Activated CD4-positive, alpha-beta T cell treated with anti-CD3 and anti-CD28 coated beads, Interleukin-2, amount 10 ng/mL, durations not matched to agents 7 days and 5 days (primary cell): ENCODE measurements at places on chromosomes 16 and 17. TPM values are rescaled to one million over a fixed set of nuclear protein-coding genes. Genes with fewer than 3 reads are reported as not detected.

Gene DPEP3
- 0.10 TPM for total RNA-seq

DNA sequence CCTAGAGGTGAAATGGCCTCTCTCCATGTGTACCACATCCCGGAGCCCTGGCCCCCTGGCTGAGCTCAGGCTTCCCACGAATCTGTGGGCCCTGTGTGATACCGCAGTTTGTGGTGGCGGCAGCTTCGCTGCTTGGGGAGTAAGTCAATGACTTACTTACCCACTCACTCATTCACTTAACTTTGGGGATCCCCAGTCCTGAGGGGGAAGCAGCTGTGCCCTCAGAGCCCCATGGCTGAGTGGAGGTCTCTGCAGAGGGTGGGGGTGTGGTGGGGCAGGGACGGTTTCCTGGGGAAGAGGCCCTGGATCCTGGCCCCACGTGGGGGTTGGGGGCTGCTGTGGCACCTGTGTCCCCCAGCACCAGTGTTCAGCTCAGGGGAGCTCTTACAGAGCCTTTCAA lies 13.2 kb downstream of the KCNJ12 start:
- DNase-seq: no peak

GRCh38 chr16:84739349-84740124 lies 39.7 kb downstream of the USP10 start:
- DNase-seq: no peak

DNA sequence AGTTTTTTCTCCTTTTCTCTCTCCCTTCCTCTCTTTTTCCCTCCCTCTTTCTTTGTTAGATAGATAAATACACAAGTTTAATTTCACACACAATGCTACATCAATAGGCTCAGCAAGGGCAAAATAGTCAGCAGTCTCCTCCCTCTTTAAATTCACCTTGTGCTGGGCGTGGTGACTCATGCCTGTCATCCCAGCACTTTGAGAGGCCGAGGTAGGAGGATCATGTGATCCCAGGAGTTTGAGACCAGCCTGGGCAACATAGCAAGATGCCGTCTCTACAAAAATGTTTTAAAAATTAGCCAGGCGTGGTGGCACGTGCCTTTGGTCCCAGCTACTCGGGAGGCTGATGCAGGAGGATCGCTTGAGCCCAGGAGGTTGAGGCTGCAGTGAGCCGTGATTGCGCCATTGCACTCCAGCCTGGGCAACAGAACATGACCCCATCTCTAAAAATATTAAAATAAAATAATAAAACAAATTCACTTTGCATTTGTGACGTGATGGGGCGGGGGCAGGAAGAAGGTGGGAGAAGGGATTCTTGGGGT lies 27.4 kb downstream of the IL21R start:
- DNase-seq: no peak

- no peak for DNase-seq
Observed at GRCh38 chr17:29575511-29576213, 7.2 kb downstream of the TP53I13 start.
